Uterine smooth muscle cell (primary cell): ENCODE measurements at places on chromosomes 7 and 10. TPM values are rescaled to one million over a fixed set of nuclear protein-coding genes. Genes with fewer than 3 reads are reported as not detected.

Gene SLC29A4
- total RNA-seq, result 0.66 and 3.6 TPM in 2 replicates

Gene TUBB8
- not detected in 2 replicates for total RNA-seq

Gene PODXL
- total RNA-seq, result 3.2 and 8.6 TPM in 2 replicates

Gene NOS3
- 3.3 and 3.7 TPM in 2 replicates for total RNA-seq

Gene COL13A1
- 31.8 and 35.9 TPM in 2 replicates for total RNA-seq

Gene NRCAM
- 0.33 and 0.62 TPM in 2 replicates for total RNA-seq

Gene C10orf71
- under 0.01 TPM in 1 of 2 replicates, not detected in the other for total RNA-seq

Gene LLCFC1
- total RNA-seq, result not detected in 2 replicates

Gene POLR2J2
- 3.2 and 3.3 TPM in 2 replicates for total RNA-seq

Gene GNGT1
- not detected in 2 replicates for total RNA-seq

Gene SPDYE9
- total RNA-seq, result not detected in 2 replicates

Gene SFRP4
- total RNA-seq, result 0.55 and 3.2 TPM in 2 replicates

Gene MMD2
- not detected in 2 replicates for total RNA-seq

Gene ACTR3C
- total RNA-seq, result 1.00 and 1.5 TPM in 2 replicates

Gene ACTL6B
- not detected in 2 replicates for total RNA-seq

Gene YKT6
- 75.2 and 120 TPM in 2 replicates for total RNA-seq

Gene MUC3A
- under 0.01 TPM in 1 of 2 replicates, not detected in the other for total RNA-seq
